A673 (cell line): ENCODE measurements at places on chromosomes 2 and 18. TPM values are rescaled to one million over a fixed set of nuclear protein-coding genes. Genes with fewer than 3 reads are reported as not detected.

The ARHGAP28 gene
- total RNA-seq = not detected in 2 replicates

The KRTCAP3 gene
- 2.6 and 3.4 TPM in 2 replicates for total RNA-seq

The FBLN7 gene
- 4.1 and 5.1 TPM in 2 replicates for total RNA-seq

The TBR1 gene
- 0.17 and 0.44 TPM in 2 replicates for total RNA-seq

The HOXD1 gene
- total RNA-seq = not detected in 2 replicates

The CCDC74A gene
- 7.0 and 11.0 TPM in 2 replicates for total RNA-seq

The ZBTB7C gene
- total RNA-seq = 0.07 and 0.32 TPM in 2 replicates

GRCh38 chr2:96888072-96889011, 18.5 kb upstream of the SEMA4C start:
- no peak overlapping the region for H3K27ac ChIP-seq
- no peaks in the 10 kb centered on the region for H3K4me1 ChIP-seq
- no peak for DNase-seq
- H3K27me3 ChIP-seq = no peaks in the 10 kb centered on the region

DNA sequence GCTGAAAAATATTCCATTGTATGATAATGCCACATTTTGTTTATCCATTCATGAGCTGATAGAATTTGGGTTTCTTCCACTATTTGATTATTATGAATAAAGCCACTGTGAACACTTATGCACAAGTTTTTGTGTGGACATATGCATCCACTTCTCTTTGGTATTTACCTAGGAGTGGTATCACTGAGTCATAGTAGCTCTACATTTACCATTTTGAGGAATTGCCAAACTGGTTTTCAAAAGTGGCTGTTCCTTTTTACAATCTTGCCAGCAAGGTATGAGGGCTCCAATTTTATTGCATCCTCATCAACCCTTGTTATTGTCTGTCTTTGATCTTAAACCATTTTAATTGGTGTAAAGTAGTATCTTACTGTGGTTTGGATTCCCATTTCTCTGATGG, 13.3 kb upstream of the EHBP1 start:
- no peaks in the 10 kb centered on the region for H3K4me1 ChIP-seq
- peaks cover 17% of the 10 kb centered on the region for H3K27me3 ChIP-seq
- H3K4me3 ChIP-seq = no peak overlapping the region
- no peak for DNase-seq
- no peak overlapping the region for H3K27ac ChIP-seq

DNA sequence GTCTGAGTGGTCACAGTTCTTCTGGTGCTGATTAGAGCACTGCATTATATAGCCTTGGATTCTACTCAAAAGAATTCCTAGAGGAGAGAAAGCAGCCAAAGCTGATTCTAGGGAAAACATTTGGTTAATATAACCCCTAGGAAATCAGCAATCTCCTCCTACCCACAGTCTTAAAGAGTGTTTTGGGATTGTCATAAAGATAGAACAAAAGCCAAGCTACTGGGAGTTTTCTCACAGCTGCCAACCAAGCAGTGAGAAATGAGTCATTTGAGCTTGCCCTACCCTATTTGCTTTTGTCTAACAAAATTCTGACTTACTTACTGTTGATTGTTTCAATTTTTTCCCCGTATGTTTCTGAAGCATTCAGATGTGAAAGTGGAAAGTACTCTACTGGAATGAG, 469.3 kb downstream of the PLCL1 start:
- DNase-seq = peak; percentile 9
- no peak overlapping the region for H3K4me3 ChIP-seq
- H3K4me1 ChIP-seq = no peaks in the 10 kb centered on the region

GRCh38 chr2:138782383-138782782, 2.2 kb upstream of the NXPH2 start:
- H3K27me3 ChIP-seq = peaks cover 65% of the 10 kb centered on the region
- no peak overlapping the region for H3K27ac ChIP-seq
- no peak overlapping the region for H3K4me3 ChIP-seq
- peaks cover 8% of the 10 kb centered on the region for H3K4me1 ChIP-seq
- no peak for DNase-seq
- H3K36me3 ChIP-seq = no peaks in the 10 kb centered on the region

- no peaks in the 10 kb centered on the region for H3K36me3 ChIP-seq
- H3K4me1 ChIP-seq = peaks cover 4% of the 10 kb centered on the region
- H3K27me3 ChIP-seq = no peaks in the 10 kb centered on the region
- peak; percentile 34 for DNase-seq
- H3K4me3 ChIP-seq = no peak overlapping the region
These were observed 41.9 kb downstream of the TANC1 start for GRCh38 chr2:159010340-159010739.

DNA sequence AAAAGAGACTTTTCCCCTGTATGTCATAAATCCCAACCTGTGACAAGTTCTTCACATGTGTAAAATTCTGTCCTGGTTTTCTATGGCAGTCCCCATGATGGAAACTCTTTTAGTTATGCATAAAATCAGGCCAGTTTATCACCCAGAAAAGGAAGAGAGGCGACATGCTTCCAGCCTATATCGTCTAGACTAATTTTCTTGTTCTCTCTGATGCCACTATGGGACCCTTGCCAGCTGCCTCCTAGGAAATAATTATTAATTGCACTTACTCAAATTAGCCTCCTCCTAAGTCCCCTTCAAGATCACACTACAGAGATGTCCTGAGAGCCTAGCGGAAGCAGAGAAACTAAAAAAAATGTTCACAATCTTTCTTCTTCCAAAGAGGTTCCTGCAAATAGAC, 722.4 kb downstream of the NRXN1 start:
- DNase-seq = no peak
- no peaks in the 10 kb centered on the region for H3K36me3 ChIP-seq
- H3K4me3 ChIP-seq = no peak overlapping the region
- H3K4me1 ChIP-seq = no peaks in the 10 kb centered on the region
- peaks cover 9% of the 10 kb centered on the region for H3K27me3 ChIP-seq
- H3K27ac ChIP-seq = no peak overlapping the region

DNA sequence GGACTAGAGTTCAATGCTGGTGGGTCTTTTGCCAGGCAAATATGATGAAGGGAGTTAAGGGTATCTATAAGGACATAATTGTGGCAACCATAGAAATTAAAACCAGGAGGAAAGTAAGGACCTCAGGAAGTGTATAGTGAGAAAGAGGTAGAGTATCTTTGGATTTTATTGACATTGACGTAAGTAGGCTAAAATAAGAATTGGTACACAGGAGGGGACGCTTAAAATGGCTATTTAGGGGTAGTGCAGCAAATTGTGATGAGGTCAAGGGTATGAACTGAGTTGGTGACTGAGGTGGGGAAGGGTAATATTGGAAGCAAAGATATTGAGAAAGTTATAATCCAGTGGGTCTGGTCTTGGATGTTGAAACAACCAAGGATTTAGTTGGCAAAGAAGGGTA, 42.7 kb downstream of the MARCHF7 start:
- DNase-seq = no peak
- no peak overlapping the region for H3K4me3 ChIP-seq
- H3K36me3 ChIP-seq = peaks cover 84% of the 10 kb centered on the region
- no peaks in the 10 kb centered on the region for H3K27me3 ChIP-seq

DNA sequence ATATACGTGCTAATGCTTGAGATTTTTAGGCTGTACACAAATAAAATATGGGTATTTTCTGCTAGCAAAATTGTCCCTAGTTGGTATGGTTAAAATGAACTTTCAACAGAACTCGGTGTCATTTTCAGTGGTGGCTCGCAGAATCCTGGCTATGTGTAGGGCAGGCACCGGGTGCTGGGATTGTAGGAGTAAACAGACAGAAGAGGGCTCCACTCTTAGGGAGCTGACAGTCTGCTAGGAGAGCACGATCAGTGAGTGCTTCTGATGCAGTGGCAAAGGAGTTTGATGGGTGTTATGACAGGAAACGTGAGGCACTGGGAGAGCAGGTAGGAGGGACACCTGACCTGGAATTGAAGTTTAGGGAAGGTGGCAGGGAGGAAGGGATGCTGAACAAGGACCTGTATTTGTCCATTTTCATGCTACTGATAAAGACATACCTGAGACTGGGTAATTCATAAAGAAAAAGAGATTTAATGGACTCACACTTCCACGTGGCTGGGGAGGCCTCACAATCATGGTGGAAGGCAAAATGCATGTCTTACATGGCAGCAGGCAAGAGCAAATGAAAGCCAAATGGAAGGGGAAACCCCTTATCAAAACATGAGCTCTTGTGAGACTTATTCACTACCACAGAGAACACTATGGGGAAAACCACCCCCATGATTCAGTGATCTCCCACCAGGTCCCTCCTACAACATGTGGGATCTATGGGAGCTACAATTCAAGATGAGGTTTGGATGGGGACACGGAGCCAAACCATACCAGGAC, 105.4 kb upstream of the LCLAT1 start:
- H3K36me3 ChIP-seq = no peaks in the 10 kb centered on the region
- DNase-seq = no peak
- no peaks in the 10 kb centered on the region for H3K4me1 ChIP-seq
- no peak overlapping the region for H3K27ac ChIP-seq

- no peak overlapping the region for H3K27ac ChIP-seq
- H3K36me3 ChIP-seq = no peaks in the 10 kb centered on the region
- H3K4me3 ChIP-seq = no peak overlapping the region
- DNase-seq = no peak
- no peaks in the 10 kb centered on the region for H3K4me1 ChIP-seq
- no peaks in the 10 kb centered on the region for H3K27me3 ChIP-seq
These were observed 150.6 kb downstream of the MYT1L start for GRCh38 chr2:2180446-2180845.

DNA sequence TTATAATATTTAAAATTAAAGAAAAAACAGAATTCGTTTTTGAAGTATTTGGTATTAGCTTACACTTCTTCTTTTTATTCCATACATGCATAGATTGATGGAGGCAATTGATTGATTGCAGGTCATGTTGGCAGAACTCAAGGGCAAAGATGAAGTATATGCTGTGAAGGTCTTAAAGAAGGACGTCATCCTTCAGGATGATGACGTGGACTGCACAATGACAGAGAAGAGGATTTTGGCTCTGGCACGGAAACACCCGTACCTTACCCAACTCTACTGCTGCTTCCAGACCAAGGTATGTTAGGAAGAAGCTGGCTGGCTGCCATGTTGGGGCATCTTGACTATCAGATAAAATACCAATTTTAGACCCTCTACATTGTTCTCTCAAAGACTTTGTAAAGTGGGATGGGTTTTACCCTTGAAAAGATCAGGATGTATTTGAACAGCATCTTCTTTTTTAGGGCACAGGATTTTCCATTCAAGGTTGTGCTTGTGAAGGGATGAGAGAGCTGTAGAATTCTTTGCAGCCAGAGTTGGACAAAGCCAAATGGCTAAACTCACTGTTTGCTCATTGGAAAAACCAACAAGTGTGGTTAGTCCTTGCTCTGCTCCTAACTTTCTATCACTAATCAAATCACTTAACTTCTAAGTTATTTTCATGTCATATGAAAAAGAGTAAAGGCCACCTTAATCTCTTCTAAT, 286.8 kb upstream of the EPAS1 start:
- H3K36me3 ChIP-seq = no peaks in the 10 kb centered on the region
- H3K27me3 ChIP-seq = no peaks in the 10 kb centered on the region
- no peak overlapping the region for H3K4me3 ChIP-seq
- peaks cover 5% of the 10 kb centered on the region for H3K4me1 ChIP-seq

DNA sequence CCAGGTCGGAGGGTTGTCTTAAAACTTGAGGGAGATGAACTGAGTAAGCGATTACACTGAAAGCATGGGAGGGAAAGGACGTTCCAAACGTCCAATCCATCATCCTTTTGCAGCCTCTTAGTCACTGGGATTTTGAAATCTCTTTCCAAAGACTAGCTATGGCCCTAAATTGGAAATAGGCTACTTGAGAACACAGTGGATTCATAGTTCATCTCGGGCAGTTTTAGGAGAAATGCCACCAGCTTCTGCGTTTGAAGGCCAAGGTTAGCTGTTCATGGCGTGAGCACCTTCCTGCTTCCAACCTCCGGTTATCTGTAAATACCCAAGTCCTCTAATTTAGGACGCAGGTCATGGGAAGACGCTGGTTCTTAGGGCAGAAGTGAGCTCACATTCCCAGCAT, 821 bp upstream of the EML6 start:
- peak overlapping the region; percentile 65 for H3K4me3 ChIP-seq
- peaks cover 6% of the 10 kb centered on the region for H3K4me1 ChIP-seq
- DNase-seq = no peak
- H3K36me3 ChIP-seq = no peaks in the 10 kb centered on the region
- peaks cover 24% of the 10 kb centered on the region for H3K27me3 ChIP-seq

GRCh38 chr2:117949806-117950205, 64.1 kb downstream of the CCDC93 start:
- no peak overlapping the region for H3K27ac ChIP-seq
- peaks cover 45% of the 10 kb centered on the region for H3K36me3 ChIP-seq
- H3K27me3 ChIP-seq = no peaks in the 10 kb centered on the region
- no peak for DNase-seq
- no peak overlapping the region for H3K4me3 ChIP-seq

DNA sequence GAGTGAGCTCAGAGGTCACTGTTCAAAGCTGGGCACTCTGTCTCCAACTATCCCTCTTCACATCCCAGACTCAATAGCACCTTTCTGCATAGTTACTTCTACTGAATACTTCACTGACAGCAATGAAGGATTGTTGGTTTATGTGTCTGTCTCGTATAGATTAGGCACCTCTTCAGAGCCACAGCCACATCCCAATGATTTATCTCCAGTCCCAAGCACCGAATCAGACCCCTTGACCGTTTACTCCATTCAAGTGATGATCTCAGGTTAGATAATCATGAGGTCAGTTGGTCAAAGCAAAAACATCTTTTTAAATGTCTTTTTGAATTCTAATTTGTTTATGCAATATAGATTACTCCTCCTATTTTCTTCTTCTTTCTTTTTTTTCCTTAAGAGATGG, 14.7 kb downstream of the NEDD4L start:
- DNase-seq = no peak
- H3K4me3 ChIP-seq = no peak overlapping the region
- H3K36me3 ChIP-seq = no peaks in the 10 kb centered on the region
- H3K27me3 ChIP-seq = no peaks in the 10 kb centered on the region

GRCh38 chr2:32849456-32850194, 97.1 kb upstream of the LTBP1 start:
- H3K4me3 ChIP-seq = no peak overlapping the region
- DNase-seq = no peak

- DNase-seq = no peak
- peaks cover 17% of the 10 kb centered on the region for H3K27me3 ChIP-seq
- no peaks in the 10 kb centered on the region for H3K36me3 ChIP-seq
- H3K4me3 ChIP-seq = no peak overlapping the region
These were observed 176.6 kb downstream of the DYSF start for GRCh38 chr2:71629771-71630453.

GRCh38 chr18:56393870-56394269, 244.5 kb downstream of the TXNL1 start:
- no peak for DNase-seq
- H3K4me1 ChIP-seq = no peaks in the 10 kb centered on the region
- no peak overlapping the region for H3K27ac ChIP-seq
- no peak overlapping the region for H3K4me3 ChIP-seq
